ENCODE measurements at places on chromosomes 3 and 15.

DNA sequence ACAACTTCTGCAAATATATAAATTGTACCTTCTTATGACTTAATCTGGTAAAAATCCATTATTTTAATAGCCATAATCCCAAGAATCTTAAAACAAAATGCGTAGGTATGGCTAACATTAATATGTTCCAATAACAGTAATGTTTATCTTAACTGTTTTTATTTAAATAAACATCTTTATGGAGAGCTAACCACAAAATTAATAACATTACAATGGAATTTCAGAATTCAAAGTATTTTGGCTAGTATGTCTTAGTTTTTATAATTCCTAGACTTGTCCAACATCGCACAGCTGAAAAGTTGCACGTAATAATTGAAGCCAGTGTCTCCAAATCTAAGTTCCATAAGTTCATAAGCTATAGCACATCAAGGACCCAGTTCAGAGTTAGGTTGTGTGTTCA, 47.6 kb downstream of the ANKRD28 start:
- DNase-seq = no peak

DNA sequence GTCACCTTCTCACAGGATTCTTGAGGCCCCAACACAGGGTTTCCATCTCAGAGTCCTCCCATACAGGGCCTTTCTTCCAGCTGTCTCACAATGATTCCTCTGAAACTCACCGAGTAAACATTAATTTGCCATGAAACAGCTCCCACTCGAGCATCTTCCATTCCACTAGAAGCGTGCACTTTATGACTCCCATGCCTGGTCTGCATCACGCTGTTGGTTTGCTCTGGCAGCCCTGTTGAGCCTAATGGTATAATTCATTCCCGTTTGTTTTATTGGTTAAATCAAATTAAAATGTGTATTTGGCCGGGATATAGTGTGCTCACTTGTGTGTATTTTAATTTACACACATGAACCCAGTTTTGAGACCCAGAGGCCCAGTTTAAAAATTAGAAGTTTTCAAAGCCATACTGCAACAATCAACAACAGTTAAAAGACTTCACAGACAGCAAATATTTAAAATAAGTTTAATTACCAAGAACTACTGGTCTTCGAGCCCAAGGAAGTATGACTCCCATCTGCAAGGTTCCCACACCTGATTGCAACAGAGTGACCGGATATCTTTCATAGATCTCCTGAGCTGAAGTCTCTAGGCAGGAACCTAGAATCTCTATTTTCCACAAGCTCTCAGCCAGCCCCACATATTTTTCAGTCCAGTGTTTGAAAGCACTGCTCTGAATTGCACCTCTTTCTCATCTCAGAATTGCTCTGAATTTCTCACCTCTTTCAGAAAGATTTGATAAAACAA, 42.3 kb upstream of the GYG1 start:
- DNase-seq = no peak

- DNase-seq = no peak
Observed at GRCh38 chr15:95937128-95937528, 393.4 kb upstream of the NR2F2 start.

DNA sequence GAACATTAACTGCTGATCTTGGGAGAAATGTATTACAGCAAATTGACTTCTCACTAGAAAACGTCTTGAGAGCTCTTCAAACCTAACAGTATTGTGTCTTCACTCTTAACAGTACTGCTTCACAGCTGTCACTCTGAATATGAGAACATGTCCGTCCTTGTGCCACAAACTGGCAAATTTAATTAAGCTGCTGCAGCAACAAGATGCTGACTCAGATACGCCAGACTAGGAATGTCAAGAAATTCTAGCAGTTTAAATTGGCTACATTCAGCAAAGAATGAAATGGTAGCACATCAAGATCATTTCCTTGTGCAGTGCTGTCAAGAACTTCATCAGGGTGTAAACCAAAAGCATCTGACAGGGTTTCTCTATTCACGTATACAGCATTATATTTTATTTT, 7.6 kb downstream of the ICE2 start:
- no peak for DNase-seq

GRCh38 chr3:141412087-141412935, 44.0 kb downstream of the ZBTB38 start:
- no peak for DNase-seq

GRCh38 chr15:66919421-66919820, 146.0 kb upstream of the SMAD3 start:
- no peak for DNase-seq

Data from activated T-helper 1 cell treated with Interleukin-2 at 50 U/mL for 16 hours (primary cell).